ENCODE measurements at places on chromosomes 7 and 10.

- no peak for DNase-seq
Measured at GRCh38 chr7:31688372-31688771, 1.4 kb downstream of the PPP1R17 start.

- DNase-seq = no peak
Measured at GRCh38 chr10:62430881-62431280, 56.7 kb downstream of the ZNF365 start.

- DNase-seq = no peak
Measured at GRCh38 chr7:92075455-92076158, 58.7 kb downstream of the CYP51A1 start.

DNA sequence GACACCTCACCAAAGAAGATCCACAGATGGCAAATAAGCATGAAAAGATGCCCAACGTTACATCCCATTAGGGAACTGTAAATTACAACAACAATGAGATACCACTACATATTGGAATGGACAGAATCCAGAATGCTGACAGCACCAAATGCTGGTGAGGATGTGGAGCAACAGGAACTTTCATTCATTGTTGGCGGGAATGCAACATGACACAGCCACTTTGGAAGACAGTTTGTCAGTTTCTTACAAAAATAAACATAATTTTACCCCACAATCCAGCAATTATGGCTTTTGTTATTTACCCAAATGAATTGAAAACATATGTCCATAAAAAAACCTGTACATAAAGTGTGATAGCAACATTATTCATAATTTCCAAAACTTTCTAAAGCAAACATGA, 176.8 kb downstream of the C7orf25 start:
- no peak for DNase-seq

GRCh38 chr7:23419845-23420244, 50.4 kb downstream of the IGF2BP3 start:
- no peak for DNase-seq

DNA sequence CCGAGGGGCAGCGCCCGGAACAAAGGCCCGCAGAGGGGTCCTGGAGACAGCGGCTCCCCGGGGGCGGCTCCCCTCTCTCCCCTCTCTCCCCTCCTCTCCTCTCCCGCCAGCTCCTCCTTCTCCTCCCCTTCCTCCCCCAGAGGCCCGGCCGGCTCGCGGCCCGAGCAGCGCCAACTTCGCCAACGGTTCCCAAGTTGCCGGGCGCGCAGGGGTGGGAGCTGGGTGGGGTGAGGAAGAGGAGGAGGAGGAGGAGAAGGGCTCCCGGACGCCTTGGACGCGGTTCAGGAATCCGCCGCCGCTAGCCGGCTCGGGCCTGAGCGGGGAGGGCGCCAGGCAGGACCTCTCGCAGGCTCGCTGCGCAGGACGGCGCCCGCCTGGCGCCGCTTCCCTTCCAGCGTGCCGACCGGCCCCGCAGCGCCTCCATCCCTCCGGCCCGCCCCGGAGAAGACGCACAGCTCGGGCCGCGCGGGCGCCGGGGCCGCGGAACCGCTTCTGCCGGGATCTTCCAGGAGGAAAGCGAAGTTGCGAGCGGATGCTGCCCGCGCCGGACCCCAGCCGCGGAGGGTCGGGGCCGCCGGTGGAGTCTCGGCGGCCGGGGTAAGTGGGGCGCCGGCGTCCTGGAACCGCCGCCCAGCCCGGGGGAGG, at the start of gene CHST3:
Gene CHST3, plus strand, starts transcription at position 298 of the 645 bp plus-strand sequence. CDS start 41,448 bp downstream, outside the sequence.
- no peak for DNase-seq

DNA sequence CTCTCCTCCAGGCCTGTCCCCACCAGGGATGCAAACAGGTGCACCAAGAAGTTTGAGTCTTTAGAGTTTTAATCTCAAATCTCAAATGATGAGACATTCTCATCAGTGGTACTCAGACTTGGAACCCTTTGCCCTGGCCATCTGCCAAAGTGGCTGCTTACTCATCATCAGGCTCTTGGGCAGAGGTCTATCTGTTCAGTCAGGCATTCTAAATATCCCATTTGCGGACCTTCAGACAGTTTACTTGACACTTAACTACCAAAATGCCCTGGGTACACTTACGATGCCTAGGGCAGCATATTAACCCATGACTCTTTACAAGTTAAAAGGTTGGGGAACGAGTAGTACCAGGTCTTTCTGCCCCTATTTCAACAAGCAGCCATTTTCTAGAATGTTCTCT, 61.2 kb upstream of the YAE1 start:
- no peak for DNase-seq

DNA sequence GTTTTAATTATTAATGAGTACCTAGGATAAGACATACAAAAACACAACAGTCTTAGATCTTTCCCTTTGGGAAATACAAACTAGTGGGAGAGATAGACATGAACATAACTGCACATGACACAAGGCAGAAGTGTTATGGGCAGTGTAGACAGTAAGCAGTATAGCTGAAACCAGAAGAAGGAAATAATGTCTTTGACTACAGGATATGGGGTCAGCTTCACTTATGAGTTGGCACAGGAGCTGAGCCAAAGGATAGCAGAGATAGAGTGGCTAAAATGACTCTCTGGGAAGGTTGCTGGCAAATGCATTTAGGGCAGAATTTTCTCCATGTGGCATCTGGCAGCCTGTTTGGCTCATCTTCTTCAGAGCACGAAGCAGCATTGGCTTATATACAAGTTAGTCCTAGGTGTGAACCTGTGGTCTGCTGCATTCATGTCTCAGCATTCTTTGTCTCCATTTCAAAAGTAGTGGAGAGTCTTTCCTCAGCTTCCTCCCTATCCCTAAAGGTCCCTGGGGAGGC, 60.3 kb upstream of the FEZF1 start:
- DNase-seq = no peak

DNA sequence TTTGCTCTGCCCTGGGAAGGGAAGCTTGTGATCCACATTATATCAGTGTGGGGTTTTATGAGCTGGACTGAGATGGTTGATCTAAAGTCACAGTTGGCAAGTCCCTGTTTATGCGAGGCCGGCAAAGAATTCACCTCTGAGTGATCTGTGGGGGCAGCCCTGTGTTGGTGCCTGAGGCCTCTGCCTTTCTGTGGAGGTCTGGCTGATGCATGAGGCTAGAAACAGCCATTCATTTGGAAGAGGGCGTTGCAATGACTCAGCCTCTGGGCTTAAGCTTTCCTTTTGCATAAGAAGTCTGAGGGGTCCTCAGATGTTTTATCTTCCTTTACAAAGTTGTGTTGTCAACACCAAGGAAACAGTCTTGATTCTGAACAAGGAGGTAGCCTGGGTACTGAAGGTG, 126.9 kb downstream of the MGMT start:
- DNase-seq = no peak

DNA sequence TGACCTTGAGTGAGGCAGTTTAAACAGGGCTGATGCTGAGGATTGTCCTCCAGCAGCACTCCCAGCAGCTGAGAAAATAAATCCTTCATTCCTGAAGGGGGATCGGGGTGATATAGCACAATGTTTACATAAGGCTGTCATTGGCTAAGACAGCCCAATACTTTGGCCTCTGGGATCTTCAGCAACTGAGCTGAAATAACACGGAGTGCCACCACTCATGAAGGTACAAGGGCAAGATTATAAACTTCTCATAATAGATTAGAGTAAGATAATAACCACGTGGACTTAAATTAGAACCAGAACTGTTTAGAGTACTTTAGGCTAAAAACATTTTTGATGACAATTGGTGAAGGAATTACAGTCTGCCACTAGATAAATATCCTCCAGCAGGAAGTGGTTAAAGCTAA, 70.0 kb upstream of the PAPSS2 start:
- DNase-seq = no peak

DNA sequence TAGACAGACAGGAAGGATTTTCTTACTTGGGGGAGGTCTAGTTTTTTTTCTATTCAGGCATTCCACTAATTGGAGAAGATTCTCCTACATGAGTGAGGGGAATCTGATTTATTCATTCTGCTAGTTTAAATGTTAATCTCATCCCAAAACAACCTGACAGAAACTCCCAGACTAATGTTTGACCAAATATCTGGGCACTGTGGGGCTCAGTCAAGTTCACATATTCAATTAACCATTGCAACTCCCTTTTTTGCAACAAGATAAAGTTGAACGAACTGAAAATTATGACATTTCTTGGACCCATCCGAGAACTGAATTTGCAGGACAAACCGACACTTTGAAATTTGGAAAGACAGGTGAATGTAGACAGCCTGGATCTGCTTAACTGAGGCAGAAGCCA, 194.4 kb upstream of the PTER start:
- DNase-seq = no peak

DNA sequence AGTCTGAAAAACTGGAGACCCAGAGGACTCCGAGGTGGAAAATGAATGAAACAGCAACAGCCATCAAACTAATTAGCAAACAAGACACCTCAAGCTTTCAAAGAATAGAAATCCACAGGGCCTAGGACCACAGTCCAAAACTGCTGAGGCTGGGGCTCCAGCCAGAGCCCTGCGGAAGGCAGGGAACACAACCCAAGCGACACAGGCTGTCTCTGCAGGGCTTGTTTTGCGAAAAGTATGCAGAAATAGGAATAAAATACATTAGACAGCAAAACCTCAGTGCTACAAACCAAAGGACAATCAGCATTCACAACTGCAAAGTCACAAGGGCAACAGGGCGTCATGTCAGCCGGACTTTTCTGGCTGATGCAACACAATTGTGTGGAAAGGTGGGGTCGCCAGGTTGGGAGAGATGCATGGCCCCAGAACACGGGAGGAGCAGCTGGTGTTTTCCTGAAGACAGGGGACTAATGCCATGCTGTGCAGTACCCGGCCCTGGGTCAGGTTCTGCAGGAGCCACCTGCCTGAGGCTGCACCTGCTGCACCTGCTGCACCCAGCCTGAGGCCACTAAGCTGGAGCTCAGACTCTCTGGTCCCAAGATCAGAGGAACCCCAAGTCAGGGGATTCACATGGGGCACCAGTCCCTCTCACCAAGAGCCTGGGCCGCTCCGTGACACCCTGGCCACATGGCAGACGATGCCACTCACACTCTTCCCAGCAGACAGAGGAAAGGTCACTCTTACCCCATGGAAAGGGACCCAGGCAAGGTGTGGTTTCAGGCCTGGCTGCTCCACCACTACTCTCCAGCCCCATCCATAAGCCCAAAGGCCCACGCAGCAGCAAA, 74.2 kb downstream of the MAD1L1 start:
- no peak for DNase-seq

- no peak for DNase-seq
Measured at GRCh38 chr7:41030673-41031072, 672.2 kb downstream of the INHBA start.

GRCh38 chr7:132428247-132428919, 147.9 kb downstream of the PLXNA4 start:
- DNase-seq = no peak

GRCh38 chr10:117268258-117268657, 27.3 kb downstream of the SLC18A2 start:
- DNase-seq = no peak

DNA sequence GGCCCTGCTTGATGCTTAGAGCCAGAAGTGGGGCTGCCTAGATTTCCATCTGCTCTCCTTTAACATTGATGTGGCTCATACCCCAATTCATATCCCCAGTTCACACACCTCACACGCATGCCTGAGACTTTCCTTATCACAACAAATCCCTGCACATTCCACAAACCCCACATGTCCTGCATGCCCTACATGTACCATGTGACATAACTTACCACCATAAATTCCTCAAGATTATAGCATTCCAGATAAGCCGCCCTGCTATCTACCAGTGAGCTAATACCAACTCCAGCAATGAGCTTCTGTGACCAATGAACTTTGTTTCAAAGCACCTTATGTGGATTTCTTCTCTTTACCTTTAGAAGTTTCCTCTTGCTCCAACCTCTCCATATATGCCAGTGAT, 104.7 kb upstream of the RAB11FIP2 start:
- DNase-seq = no peak

GRCh38 chr10:117550076-117550475, 7.5 kb downstream of the EMX2 start:
- no peak for DNase-seq
